Mucosa of gallbladder (tissue), 1 donor: ENCODE measurements at places on chromosomes 12 and 14. TPM values are rescaled to one million over a fixed set of nuclear protein-coding genes. Genes with fewer than 3 reads are reported as not detected.

Gene PYM1
- 25.1 TPM for total RNA-seq

Gene STXBP6
- 31.1 TPM for total RNA-seq

Gene BHLHE41
- total RNA-seq: 99.6 TPM

Gene KLRB1
- 6.4 TPM for total RNA-seq

Gene MYF5
- total RNA-seq: not detected

Gene LMNTD1
- total RNA-seq: not detected

Gene ALKBH1
- total RNA-seq: 10.2 TPM

Gene FAM186B
- total RNA-seq: 0.32 TPM

Gene CEP128
- 4.9 TPM for total RNA-seq

Gene PTPRO
- 1.9 TPM for total RNA-seq

Gene OLR1
- total RNA-seq: 10.1 TPM

Gene ATN1
- total RNA-seq: 153 TPM

Gene GPR68
- total RNA-seq: 1.6 TPM

Gene TGM1
- 3.0 TPM for total RNA-seq

Gene GPR65
- 3.0 TPM for total RNA-seq

Gene CIT
- 4.4 TPM for total RNA-seq

Gene RNASE3
- 0.52 TPM for total RNA-seq

Gene BCL7A
- total RNA-seq: 17.7 TPM

Gene BATF
- total RNA-seq: 5.7 TPM

Gene HOMEZ
- total RNA-seq: 26.0 TPM

Gene KRT77
- not detected for total RNA-seq
